ENCODE measurements at places on chromosomes 5 and 9.

DNA sequence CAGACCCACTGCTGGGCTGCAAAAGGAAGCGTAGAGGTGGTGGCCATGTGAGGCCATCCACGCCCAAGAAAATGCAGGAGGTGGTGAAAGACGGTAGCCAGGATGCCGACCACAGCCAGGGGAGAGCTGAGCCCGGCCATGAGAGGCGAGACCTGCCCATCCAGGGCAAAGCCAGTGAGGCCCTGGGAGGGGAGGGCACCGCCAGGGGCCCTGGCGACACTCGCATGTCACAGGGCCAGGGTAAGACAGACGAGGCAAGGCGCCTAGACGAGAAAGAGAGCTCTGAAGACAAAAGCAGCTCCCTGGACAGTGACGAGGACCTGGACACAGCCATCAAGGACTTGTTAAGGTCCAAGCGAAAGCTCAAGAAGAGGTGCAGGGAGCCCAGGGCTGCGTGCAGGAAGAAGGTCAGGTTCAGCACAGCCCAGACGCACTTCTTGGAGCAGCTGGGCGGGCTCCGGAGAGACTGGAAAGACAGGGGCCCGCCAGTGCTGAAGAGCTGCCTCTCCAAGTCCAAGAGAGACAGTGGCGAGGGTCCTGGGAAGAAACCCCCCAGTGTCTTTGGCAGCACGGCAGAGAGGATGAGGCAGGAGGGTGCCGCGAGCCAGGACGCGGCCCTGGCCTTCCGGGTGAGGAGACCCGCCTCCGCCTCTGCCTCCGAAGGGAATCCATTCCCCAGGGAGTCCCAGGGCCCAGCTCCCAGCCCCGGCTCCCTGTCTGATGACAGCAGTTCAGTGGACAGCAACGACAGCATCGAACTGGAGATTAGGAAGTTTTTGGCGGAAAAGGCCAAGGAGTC, 6.9 kb downstream of the PPP1R26 start:
- DNase-seq: no peak

DNA sequence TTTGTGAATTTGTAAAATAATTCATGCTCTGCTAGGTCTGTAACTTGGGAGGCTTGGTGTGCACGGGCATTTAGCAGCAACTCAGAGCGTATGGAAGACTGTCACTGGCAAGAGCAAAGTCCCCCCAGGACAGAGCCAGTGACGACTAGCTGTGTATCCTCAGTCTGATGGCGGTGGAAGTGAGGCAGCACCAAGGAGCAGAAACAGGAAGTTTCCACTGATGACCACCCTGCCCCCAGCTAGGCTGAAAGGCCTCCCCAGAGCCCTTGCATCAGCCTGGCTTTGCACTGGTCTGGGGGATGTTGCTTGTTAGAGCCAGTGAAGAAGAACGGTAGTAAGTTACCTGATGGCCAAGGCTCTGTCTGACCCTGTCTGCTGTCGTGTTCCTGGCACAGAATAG, 66.8 kb upstream of the ABL1 start:
- DNase-seq: no peak

GRCh38 chr9:129038109-129038852, 1.9 kb downstream of the MIGA2 start:
- DNase-seq: no peak

- no peak for DNase-seq
These were observed 50.8 kb downstream of the DTWD2 start for GRCh38 chr5:118937393-118938061.

DNA sequence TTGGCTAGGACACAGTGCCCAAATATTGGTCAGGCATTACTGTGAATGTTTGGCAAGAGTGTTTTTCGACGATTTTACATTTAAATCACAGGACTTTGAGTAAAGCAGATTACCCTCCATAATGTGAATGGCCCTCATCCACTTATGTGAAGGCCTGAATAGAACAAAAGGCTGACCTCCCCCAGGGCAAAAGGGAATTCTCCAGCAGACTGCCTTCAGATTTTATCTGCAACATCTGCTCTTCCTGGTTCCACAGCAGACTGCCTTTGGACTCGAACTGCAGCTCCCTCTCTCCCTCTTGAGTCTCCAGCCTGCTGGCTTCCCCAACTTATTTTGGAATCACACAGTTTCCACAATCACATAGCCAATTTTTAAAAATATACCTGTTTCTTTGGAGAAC, 7.1 kb upstream of the TMEM215 start:
- no peak for DNase-seq

GRCh38 chr5:150073086-150073625, 13.2 kb downstream of the CSF1R start:
- DNase-seq: no peak

GRCh38 chr9:4237748-4238511, 61.9 kb downstream of the GLIS3 start:
- no peak for DNase-seq

DNA sequence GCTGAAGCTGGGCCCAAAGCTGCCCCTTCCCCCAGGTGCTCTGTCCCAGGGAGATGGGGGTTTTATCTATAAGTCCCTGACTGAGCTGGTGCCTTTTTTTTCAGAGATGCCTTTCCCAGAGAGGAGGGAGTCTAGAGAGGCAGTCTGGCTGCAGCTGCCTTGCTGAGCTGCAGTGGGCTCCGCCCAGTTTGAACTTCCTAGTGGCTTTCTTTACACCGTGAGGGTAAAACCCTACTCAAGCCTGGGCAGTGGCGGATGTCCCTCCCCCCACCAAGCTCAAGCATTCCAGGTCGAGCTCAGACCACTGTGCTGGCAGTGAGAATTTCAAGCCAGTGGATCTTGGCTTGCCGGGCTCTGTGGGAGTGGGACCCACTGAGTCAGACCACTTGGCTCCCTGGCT, 41.3 kb downstream of the CAVIN4 start:
- no peak for DNase-seq

- no peak for DNase-seq
These were observed 21.5 kb upstream of the IDNK start for GRCh38 chr9:83601463-83601862.

DNA sequence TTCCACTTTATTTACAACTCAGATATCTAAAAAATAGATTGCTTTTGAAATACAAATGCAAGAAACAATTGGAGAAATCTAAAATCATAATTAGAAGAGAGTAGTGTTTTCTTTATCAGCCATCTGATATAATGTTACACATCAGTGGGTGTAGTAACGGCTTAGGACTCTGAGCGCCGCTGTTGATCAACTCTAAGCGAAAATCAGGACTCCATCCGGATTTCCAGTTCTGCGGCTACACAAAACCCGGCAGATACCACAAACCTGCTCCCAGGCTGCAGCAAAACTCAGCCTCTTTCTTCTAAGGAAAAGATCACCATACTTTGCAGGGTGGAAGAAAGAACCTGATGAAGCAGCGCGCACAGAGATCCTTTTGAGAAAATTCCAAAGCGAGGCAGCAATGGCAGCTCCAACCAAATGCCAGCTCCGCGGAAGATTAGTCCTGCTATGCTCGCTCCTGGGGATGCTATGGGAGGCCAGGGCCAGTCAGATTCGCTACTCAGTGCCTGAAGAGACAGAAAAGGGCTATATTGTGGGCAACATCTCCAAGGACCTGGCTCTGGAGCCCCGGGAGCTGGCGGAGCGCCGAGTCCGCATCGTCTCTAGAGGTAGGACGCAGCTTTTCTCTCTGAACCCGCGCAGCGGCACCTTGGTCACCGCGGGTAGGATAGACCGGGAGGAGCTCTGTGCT, at the start of gene PCDHGA9:
TSS of gene PCDHGA9 (plus strand) at position 226 of the 691 bp plus-strand sequence. CDS start at position 401, 175 bp downstream.
- no peak for DNase-seq

DNA sequence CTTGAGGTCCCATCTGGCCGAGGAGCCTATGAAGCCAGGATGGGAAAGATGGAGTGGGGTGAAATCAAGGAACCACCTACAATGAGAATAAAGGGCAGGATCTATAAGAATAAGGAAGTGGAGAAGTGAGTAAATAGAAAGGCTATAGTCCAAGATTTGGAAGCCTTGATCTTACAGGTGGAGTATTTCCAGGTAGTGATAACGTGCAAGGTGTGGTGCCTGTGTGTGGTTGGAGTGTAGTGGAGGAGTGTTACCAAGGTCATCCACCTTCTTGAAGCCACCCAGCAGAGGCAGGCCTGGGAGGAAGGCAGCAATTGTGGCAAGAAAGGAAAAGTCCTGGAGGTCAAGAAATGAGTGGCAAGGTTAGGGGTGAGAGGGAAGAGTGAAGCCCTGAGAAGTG, 72.9 kb downstream of the IQGAP2 start:
- no peak for DNase-seq

- no peak for DNase-seq
These were observed 416.1 kb downstream of the PSAT1 start for GRCh38 chr9:78712903-78713613.

GRCh38 chr5:136840601-136841000, 475.3 kb upstream of the TRPC7 start:
- no peak for DNase-seq

DNA sequence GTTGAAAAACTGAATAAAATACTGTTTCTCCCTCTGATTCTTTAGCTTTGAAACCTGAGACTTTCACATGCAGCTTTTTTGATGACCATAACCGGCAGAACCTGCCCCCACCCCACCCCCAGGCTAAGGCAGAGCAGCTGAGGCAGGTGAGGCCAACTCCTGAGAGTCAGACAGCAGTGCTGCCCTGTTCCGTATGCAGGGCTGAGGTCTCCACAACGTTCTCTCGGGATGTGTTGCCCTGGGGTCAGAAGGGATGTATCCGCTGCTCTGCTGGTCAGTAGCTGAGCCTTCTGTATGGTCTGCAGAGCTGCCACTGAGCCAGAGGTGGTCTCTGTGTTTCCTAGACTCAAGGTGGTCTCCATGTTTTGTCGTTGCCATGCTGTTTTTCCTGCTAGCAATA, 190.5 kb downstream of the AOPEP start:
- no peak for DNase-seq

GRCh38 chr5:54616031-54616430, 98.5 kb downstream of the SNX18 start:
- no peak for DNase-seq

DNA sequence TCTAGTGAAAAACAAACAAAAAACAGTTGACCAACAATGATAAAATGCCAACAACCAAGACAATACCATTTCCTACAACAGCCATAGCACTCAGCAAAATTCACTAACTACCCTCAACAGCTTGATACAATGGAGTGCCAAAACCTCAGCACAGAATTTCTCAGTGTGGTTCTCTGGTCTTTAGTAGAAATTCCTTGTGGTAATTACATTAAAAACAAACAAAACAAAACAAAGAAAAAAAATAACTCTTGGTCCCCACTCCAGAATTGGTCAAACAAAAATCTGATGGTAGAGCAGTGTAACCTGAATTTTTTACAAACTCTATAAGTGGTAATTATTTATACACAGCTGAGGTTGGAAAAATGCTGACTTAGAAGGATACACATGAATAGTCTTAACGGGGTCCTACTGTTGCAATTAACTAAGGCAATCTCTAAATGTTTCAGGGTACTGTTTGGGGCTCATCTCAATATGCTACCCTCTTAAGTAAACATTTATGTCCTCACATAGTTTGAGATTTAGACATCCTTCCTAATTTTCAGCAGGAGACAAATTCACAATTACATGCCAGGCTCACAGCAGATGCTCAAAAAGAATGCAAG, 13.8 kb downstream of the CSNK1A1 start:
- no peak for DNase-seq

DNA sequence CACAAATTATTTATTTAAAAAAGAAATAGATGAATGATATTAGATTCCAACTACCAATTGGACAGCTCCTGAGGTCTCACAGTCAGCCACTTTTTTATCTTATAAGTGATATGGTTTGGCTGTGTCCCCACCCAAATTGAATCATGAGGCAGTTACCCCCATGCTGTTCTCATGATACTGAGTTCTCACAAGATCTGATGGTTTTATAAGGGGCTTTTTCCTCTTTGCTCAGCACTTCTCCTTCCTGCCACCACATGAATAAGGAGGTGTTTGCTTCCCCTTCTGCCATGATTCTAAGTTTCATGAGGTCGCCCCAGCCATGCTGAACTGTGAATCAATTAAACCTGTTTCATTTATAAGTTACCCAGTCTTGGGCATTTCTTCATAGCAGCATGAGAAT, 12.9 kb downstream of the NLN start:
- no peak for DNase-seq

DNA sequence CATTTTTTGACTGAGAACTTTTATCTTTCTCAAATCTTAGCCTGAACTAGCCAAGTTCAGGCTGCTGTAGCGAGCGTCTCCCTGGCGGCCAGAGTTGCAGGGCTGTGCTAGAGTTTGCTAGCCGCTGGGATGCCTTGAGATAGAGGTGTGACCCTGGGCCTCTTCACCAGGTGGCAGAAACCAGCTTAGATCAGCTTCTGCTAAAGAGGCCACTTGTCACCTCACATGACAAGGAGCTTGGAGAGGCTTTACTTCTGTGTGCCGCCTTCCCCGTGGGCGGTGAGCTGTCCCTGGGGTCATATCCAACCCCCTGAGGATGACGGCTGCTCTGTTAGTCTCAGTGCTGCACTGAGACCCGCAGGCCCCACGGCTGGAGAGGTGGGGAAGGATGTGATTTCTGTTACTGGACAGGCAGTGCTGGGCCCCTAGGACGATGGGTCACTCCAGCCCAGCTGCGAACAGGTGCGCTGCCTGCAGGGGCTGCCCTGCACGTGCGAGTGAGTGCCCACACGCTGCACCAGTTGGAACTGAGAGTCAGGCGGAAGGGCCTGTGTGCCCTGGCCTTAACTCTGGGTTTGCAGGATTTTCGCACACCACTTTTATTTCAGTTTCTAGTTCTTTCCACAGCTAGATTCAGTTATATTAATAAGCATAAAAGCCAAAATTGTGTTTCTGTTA, 63.8 kb downstream of the EHMT1 start:
- DNase-seq: no peak

- DNase-seq: no peak
These were observed 5.9 kb downstream of the DPYSL3 start for GRCh38 chr5:147504011-147504410.

DNA sequence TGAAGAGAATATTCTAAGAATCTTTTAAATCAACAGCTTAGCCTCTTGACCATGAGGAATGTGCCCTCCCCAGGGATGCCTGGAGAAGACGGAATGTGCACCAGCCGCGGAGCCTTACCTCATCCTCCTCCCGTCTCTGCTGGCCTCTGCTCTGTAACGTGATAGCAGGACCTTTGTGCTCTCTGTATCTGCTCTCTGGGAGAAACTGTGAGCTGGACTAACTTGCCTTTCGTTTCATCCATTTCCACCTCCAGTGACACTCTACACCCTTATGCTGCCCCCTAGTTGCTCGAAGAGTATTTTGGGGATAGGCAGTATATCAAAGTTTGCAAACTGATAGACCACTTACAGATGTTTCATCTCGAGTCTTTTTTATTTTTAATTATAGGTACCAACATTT, 141.4 kb downstream of the NPR3 start:
- DNase-seq: no peak

- no peak for DNase-seq
These were observed 4.8 kb downstream of the TMOD1 start for GRCh38 chr9:97506306-97506705.

DNA sequence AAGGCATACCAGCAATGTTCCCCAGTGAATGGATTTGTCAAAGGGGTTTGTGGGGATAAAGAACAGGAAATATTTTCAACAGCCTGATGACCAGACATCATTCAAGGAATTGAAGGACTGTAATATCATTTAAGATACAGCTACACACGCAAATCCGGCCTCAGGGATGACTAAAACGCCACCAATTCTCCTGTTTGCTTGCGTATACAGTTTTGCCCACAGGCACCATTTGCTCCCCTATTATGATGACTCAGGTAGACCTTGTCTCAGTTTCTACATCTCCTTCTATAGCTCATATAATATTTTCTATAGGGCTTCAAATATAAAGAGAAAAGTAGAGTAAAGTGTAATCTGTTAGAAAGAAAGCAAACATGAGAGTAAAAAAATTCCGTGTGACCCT, 29.7 kb upstream of the ITGA1 start:
- no peak for DNase-seq

GRCh38 chr9:86046930-86047341, 52.4 kb downstream of the GOLM1 start:
- DNase-seq: no peak

GRCh38 chr5:170755679-170756456, 27.7 kb upstream of the GABRP start:
- no peak for DNase-seq
